CD14-positive monocyte (primary cell): ENCODE measurements at places on chromosomes 7 and 10.

GRCh38 chr7:16603633-16604032 is 41.9 kb downstream of the ANKMY2 start:
- no peak overlapping the region for H3K4me3 ChIP-seq
- no peak overlapping the region for H3K27ac ChIP-seq
- H3K4me1 ChIP-seq = no peaks in the 10 kb centered on the region
- no peak for DNase-seq

DNA sequence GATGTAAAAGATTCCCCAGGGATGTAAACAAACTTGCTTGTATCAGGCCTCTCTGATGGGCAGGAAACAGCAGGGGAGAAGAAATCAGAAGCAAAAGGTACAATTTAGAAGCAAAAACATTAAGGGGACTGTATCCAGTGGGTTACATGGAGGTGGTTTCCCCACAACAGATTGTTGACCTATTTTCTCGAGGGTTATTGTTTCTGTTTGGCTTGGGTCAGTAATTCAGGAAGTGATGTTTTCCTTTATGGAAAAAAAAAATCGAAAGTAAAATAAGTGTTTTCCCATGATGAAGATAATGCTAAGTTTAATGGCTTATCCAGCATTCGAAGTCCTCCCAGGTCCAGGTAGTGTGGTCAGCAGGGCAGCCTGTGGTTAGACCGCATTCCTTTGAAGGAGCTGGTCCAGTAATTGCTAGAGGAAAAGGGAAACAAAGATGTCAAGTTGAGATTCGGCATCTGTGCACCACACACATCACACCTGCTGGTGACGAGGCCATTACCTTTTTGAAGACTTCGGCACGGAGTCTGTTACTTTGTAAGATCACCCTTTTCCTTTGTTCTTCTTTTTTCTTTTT is 37.3 kb upstream of the ADAM12 start:
- H3K36me3 ChIP-seq = no peaks in the 10 kb centered on the region
- H3K4me1 ChIP-seq = no peaks in the 10 kb centered on the region
- DNase-seq = no peak
- H3K27me3 ChIP-seq = no peaks in the 10 kb centered on the region
- H3K4me3 ChIP-seq = no peak overlapping the region

DNA sequence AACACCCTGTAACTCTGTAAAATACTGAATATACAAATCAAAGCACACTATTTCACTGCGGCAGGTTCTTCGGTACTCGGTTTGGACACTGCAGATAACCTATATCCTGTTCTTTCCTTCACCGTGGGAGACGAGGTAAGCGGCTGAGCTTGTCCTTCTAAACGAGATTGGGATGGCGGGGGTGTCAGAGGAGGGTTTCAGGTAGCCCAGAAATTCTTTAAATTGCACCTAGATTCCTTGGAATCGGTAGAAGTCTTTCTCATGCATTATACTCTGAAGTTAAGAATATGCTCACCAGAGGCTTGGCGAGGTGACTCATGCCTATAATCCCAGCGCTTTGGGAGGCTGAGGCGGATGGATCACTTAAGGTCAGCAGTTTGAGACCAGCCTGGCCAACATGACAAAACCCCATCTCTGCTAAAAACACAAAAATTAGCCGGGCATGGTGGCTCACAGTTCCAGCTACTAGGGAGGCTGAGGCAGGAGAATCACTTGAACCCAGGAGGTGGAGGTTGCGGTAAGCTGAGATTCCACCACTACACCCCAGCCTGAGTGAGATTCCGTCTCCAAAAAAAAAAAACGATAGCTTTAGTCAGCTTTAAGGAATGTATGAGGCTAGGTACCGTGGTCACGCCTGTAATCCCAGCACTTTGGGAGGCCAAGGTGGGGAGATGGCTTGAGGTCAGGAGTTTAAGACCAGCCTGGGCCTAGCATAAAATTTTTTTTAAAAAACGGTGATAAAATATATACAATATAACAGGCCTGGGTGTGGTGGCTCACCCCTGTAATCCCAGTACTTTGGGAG is 10.1 kb upstream of the LAT2 start:
- peaks cover 14% of the 10 kb centered on the region for H3K36me3 ChIP-seq
- H3K4me1 ChIP-seq = peaks cover 17% of the 10 kb centered on the region
- DNase-seq = no peak
- H3K4me3 ChIP-seq = no peak overlapping the region
- H3K27ac ChIP-seq = no peak overlapping the region

GRCh38 chr10:77501152-77501845 is 136.3 kb downstream of the KCNMA1 start:
- H3K4me3 ChIP-seq = no peak overlapping the region
- H3K36me3 ChIP-seq = no peaks in the 10 kb centered on the region
- DNase-seq = no peak

DNA sequence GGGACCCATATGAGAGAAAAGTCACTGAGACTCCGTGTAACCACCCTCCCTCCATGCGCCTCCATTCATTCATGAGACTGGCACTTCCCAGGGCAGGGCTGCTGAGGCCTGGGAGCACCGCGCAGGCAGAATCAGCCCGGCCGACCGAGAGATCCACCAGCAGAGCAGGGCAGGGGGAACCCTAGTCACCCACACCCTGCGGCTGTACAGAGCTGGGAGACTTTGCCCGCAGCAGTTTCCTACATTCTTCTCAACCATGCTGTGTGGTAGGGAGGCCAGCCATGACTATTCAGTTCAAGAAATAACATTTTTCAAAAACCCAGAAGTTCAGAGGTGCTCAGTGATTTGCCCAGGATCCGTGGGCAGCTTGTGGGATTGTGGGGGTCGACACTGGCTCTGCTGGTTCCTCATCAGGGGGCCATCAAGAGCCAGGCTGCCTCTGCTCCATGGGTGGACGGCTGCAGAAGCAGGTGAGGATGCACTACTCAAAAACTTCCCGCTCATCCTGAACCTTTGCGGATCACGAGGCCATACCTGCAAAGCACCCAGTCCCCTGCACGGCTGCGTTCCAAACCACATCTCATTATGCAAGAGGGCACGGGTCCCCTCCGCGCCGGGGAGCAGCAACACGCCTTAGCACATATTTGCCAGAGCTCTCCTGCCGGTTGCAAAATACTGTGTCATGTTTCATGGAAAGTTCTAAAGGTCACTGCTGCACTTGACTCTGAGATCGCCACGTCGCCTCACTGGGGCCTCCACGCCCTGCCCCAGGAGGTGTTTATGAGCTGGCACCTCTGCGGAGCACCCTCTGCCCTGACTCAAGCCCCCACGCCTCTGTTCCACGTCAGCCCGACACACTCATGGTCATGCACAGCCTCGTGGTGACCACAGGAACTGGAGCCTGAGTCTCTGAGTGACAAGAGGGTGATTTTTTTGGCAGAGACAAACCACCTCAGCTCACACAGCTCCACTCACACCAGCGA is 132.0 kb downstream of the PRKAG2 start:
- H3K27ac ChIP-seq = peak overlapping the region; percentile 36
- H3K27me3 ChIP-seq = no peaks in the 10 kb centered on the region
- DNase-seq = peak; percentile 93
- peaks cover 20% of the 10 kb centered on the region for H3K36me3 ChIP-seq
- no peak overlapping the region for H3K4me3 ChIP-seq

DNA sequence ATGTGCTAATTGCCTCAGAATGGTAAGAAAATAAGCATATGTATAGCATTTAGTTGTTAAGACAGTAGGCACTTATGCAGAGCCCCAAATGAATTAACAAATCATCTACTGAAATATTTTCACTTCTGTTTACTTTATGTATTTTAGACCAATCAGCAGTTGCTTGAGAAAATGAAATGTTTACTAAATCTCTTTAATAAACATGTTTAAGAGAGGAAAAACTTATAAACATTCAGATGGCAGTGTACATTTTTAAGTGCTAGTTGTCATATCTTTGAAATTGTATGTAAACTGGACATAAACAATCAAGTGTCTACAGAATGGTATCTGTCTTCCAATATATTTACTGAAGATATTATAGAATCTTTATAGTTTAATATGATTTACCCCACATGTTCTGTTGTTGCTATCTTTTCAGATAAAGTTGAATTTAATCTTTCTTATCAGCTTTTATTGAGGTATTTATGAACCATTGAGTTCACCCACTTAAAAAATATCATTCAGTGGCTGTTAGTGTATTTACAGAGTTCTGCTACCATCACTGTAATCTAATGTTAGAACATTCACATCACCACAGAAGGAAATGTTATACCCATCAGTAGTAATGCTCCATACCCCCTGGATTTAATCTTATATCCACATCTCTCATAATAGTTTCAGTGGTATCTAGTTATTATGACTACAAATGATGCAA is 264.3 kb downstream of the ADK start:
- no peaks in the 10 kb centered on the region for H3K27me3 ChIP-seq
- no peak overlapping the region for H3K27ac ChIP-seq
- H3K4me1 ChIP-seq = no peaks in the 10 kb centered on the region
- no peak for DNase-seq
- H3K36me3 ChIP-seq = peaks cover 9% of the 10 kb centered on the region

- H3K4me1 ChIP-seq = no peaks in the 10 kb centered on the region
- DNase-seq = no peak
- H3K36me3 ChIP-seq = no peaks in the 10 kb centered on the region
- no peaks in the 10 kb centered on the region for H3K27me3 ChIP-seq
Measured at GRCh38 chr7:42405782-42406181, 168.8 kb upstream of the GLI3 start.

GRCh38 chr10:29392376-29393021 is 103.6 kb downstream of the LYZL1 start:
- no peaks in the 10 kb centered on the region for H3K4me1 ChIP-seq
- H3K27ac ChIP-seq = no peak overlapping the region
- H3K4me3 ChIP-seq = no peak overlapping the region
- no peaks in the 10 kb centered on the region for H3K36me3 ChIP-seq

DNA sequence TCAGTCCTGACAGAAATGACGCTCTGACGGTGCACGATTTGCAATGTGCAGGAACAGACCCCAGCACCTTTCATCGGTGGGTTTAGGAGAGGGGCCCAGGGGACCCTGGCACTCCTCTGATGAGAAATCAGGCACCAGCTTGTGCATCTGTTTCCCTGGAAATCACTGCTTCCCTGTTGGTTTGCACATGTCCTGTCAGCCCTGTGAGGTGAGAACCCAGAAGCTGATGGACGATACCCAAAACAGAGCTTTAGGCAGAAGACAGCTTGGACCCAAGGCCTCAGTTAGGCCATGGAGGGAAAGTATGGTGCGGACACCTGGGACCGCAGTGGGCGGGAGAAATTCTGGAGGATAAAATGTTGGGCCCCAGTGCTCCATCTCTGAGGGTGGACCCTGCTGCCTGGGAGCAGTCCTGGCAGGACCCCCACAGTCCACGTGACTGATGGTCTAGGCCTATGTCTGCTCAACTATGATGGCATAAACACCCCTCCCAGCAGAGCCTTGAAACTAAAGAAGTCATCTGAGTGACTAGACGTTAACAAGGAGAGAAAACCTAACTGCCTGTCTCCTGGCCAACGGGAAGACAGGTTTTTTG is 242.8 kb downstream of the PTPRN2 start:
- no peaks in the 10 kb centered on the region for H3K27me3 ChIP-seq
- DNase-seq = no peak
- H3K27ac ChIP-seq = no peak overlapping the region
- no peaks in the 10 kb centered on the region for H3K4me1 ChIP-seq

DNA sequence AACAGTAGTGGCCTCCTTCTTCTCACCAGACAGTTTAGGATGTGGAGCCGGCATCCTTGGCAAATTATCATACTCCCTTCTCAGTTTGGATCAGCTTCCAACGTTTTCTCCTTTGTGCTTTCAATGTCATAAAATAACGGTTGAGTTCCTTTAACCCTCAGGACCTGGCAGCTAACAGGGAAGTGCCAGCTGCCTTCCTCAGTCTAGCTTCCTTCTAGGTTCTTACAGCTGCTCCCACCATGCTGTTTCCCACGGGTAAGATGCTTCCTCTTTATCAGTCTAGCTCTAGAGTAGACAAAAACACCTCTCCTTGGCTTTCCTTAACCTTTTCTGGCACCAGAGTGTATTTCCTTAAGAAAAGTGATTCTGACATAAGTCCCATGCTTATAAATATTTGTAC is 33.2 kb downstream of the BLVRA start:
- H3K27ac ChIP-seq = peak overlapping the region; percentile 68
- no peaks in the 10 kb centered on the region for H3K27me3 ChIP-seq
- peak; percentile 71 for DNase-seq
- H3K4me3 ChIP-seq = no peak overlapping the region
- peaks cover 22% of the 10 kb centered on the region for H3K4me1 ChIP-seq

GRCh38 chr10:66151346-66151745 is 774.5 kb upstream of the LRRTM3 start:
- H3K36me3 ChIP-seq = no peaks in the 10 kb centered on the region
- no peaks in the 10 kb centered on the region for H3K27me3 ChIP-seq
- no peak overlapping the region for H3K27ac ChIP-seq
- H3K4me3 ChIP-seq = no peak overlapping the region
- no peaks in the 10 kb centered on the region for H3K4me1 ChIP-seq

DNA sequence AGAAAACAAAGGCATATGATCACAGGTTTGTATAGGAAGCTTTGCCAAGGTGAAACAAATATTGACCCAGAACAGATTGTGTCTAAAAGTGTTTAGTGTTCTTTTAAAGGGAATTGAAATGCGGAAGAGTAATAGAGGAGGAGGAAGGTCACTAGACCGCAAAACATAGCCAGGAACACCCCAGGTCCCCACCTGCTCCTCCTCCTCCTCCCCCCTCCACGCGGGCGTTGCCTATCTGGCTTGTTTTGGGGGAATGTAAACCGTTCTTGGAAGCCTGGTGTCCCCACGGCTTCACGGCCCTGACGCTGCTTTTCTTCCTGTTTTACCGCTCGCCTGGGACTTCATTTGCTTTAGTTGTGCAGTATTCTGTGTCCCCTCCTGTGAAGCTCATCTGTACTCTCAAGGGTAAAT is 81.0 kb upstream of the PFKP start:
- H3K4me1 ChIP-seq = peaks cover 14% of the 10 kb centered on the region
- H3K4me3 ChIP-seq = no peak overlapping the region
- no peak overlapping the region for H3K27ac ChIP-seq

- no peak overlapping the region for H3K27ac ChIP-seq
- peaks cover 87% of the 10 kb centered on the region for H3K36me3 ChIP-seq
Measured at GRCh38 chr10:28594406-28594805, 61.5 kb downstream of the WAC start.

DNA sequence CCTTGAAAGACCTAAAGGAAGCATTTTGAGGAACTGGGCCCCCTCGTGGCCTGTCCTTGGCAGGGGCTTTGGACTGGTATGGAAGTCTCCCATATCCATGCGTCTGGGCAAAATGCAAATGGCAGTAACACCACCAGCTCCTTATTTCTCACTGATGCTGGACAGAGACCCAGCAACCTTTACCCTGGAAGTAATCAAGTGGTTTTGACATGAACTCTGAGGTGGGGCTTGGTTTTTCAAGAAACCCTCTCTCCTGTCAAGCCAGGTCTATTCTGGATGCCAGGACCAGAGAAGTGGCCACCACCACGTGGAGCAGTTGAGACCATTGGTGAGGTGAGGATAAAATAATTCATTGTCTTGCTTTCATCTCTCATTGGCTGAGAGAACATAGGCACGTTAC is 84.4 kb downstream of the OTUD1 start:
- no peaks in the 10 kb centered on the region for H3K27me3 ChIP-seq
- peaks cover 14% of the 10 kb centered on the region for H3K4me1 ChIP-seq
- H3K4me3 ChIP-seq = no peak overlapping the region
- no peak overlapping the region for H3K27ac ChIP-seq
- no peak for DNase-seq
- H3K36me3 ChIP-seq = no peaks in the 10 kb centered on the region

DNA sequence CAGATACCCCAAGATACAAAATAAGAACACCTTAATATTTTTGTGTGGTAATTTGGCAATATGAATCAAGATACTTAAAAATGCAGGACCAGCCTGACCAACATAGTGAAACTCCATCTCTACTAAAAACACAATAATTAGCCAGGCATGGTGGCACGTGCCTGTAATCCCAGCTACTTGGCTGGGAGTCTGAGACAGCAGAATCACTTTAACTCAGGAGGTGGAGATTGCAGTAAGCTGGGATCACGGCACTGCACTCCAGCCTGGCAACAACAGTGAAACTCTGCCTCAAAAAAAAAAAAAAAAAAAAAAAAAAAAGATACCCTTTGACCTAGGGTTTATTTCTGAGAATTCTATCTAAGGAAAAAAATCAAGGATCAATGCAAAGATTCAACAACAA is 450.7 kb downstream of the SORCS1 start:
- H3K27me3 ChIP-seq = no peaks in the 10 kb centered on the region
- no peak overlapping the region for H3K4me3 ChIP-seq
- no peaks in the 10 kb centered on the region for H3K4me1 ChIP-seq
